GM23248 (cell line): ENCODE measurements at places on chromosomes 3 and 15.

- no peak for DNase-seq
Observed at GRCh38 chr3:30547716-30548115, 58.7 kb upstream of the TGFBR2 start.

- DNase-seq: no peak
Observed at GRCh38 chr15:54373332-54373731, 395.1 kb downstream of the UNC13C start.

DNA sequence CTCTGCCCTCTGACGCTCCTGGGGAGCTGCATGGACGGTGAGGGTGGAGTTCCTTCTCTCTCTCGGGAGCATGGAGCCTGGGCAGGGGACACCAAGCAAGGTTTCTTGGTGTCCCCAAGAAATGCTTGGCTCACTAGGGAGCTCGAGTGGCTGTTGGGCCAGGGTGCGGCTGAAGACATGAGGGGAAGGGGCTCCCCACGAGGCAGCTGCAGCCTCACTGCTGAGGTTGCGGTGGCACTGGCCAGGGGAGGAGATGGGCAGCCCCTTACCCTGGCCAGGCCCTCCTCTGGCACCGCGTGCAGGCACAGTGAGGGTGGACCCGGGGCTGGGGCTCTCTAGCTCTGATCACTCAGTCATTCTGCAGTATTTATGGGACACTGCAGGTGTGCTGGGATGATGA, 43.5 kb upstream of the SLC41A3 start:
- no peak for DNase-seq

GRCh38 chr15:55060836-55061235, 135.9 kb downstream of the RSL24D1 start:
- DNase-seq: no peak

DNA sequence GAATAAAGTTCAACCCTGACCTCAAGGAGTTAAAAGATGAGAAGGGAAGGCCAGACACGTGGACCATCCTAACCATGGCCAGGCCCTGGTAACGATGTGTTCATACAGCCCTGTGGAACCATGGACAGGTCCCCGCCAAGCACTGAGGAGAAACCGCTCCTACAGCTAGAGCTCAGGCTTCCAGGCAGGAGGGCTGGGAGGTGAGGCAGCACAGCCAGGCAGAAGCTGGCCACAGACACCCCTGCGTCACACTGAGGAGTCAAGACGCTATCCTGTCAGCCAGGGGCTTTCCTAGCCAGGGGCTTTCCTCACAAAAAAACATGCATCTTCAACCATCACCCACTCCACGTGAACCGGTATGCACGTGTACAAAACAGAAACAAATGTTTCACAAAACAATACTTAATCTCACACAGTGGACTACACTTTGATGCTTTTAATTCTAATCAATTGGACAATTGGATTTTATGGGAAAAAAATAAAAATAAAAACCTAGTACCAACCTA, 73.2 kb downstream of the TBC1D2B start:
- no peak for DNase-seq

- DNase-seq: no peak
Observed at GRCh38 chr3:23653647-23654525, 151.9 kb upstream of the UBE2E1 start.

- DNase-seq: peak; percentile 44
Observed at GRCh38 chr3:187777331-187777941, 32.2 kb upstream of the BCL6 start.

GRCh38 chr3:9808345-9809037, 1.6 kb upstream of the TTLL3 start:
- peak; percentile 66 for DNase-seq

DNA sequence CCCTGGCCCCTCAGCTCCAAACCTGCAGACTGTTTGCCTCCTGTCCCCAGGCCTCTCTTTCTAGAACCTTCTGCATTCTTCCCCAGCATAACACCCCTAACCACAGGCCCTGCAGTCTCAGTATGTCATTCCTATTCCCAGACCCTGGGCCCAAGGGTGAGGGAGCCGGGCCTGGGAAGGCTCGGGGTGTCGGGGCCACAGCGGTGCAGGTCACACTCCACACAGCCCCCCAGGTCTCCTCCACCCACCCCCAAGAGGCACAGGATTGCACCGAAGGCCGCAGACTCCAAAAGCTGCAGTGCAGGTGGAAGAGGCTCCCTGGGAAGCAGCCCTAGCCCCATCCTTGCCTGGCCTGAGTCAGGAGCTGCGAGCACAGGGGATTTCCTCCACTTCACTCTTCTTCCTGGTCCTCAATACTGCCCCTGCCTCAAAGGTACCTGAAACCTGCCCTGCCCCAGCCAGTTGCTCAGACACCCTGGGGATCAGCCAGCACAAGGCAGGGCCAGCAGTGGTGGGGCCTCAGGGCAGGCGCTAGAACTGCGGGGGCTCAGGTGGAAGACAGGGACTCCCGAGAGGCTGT, 31.1 kb downstream of the TNK2 start:
- no peak for DNase-seq

DNA sequence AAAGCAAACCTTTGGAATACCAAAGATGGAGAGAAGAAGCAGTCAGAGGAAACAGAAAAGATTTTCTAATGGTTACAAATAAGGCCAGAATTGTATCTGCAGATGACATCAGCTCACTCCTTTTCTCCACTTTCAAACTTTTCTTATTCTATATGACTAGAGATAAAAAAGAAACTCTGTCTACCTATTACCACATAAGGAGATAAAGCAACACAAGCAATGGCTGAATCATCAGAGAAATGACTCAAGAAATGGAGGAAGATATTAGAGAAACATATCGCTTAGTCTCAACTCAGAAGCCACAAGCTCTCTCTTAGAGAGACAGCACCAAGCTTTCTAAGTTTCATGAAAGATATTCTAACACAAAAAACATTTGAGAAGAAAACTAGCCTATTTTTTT, 784.0 kb downstream of the ZPLD1 start:
- DNase-seq: no peak

DNA sequence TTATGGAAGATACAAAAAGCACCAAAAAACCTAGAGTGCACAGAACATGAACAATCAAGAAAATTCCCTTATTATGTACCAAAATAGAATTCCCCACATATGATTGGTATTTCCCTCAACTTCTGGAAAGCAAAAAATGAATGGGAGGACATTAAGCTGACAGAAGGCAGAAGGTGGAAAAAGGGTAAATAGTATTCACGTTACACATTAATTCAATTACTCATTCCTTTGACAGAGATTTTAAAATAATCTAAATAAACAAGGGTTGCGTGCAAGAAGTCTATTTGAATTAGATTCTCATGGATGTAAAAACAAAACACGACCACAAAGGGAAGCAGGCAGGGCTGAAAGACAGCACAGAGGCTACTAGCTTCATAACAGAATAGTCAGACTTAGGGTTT, 260.5 kb upstream of the ZPLD1 start:
- DNase-seq: peak; percentile 36

DNA sequence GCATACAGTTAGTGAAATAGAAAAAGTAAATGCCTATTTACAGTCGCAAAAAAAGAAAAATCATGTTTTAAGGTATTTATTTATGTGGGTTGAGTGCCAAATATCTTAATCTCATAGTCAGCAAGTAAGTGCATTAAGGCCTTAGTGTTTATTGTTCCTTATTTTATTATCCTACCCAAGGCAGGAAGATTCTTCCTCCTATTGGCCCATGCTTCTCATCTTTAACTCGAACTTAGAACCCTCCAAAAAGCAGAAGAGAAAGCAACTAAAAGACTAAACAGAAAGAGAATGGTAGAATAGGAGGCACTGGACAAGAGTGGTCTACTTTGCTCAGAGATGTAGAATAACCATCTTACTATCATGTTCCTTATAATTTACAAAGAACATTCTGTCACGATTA, 7.5 kb downstream of the RFX7 start:
- no peak for DNase-seq

- peak; percentile 45 for DNase-seq
Observed at GRCh38 chr15:63057468-63058345, 15.2 kb downstream of the TPM1 start.

DNA sequence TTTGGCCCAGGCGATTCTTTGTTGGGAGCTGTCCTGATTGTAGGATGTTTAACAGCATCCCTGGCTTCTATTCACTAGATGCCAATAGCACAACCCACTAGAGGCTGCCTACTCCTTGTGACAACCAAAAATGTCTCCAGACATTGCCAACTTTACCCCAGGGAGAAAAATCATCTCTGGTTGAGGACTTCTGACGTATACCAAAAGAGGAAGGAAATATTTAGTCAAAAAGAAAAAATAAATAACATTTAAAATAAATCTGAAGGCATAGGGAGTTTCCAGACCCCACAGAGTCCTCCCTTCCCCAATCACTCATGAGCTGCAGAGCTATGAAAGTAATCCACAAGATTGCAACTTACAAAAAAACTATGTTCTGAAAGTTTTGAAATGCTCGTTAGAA, 61.0 kb downstream of the MECOM start:
- no peak for DNase-seq

GRCh38 chr3:41848753-41849574, 112.9 kb downstream of the ULK4 start:
- no peak for DNase-seq

DNA sequence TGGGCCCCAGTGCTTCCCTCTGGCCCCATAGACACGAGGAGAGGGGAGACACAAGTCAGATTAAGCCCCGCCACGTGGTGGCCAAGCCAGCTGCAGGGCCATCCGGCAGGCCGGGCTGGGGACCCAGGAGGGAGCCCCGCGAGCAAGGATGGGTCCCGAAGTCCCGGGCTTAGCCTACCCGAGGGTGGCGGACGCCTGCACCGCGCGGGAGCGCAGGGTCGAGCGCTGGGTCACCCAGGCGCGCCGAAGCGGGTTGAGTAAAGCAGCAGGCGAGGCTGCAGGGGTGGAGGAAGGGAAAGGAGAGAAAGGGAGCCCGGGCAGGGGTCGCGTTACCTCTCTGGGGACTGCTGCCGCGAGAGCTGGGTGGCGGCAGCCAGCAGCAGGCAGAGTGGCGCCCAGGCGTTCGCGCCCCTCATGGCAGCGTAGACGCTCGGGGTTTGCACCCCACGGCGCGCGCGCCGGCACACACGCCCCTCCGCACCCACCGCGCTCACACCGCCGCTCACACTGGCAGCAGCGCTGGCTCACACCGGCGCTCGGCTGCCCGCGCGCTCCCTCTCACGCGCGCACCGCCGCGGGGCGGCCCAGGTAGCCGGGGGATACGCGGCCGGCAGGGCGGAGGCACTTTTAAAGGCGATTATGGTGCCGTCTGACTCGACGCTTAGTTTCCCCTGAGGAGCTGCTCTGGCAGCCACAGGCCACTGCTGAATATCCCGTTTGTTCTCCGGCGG, at the start of gene PCOLCE2:
Gene PCOLCE2 (minus strand): TSS at position 603 of the 731 bp plus-strand sequence. CDS start 187 bp downstream, at position 416.
- DNase-seq: peak; percentile 71

DNA sequence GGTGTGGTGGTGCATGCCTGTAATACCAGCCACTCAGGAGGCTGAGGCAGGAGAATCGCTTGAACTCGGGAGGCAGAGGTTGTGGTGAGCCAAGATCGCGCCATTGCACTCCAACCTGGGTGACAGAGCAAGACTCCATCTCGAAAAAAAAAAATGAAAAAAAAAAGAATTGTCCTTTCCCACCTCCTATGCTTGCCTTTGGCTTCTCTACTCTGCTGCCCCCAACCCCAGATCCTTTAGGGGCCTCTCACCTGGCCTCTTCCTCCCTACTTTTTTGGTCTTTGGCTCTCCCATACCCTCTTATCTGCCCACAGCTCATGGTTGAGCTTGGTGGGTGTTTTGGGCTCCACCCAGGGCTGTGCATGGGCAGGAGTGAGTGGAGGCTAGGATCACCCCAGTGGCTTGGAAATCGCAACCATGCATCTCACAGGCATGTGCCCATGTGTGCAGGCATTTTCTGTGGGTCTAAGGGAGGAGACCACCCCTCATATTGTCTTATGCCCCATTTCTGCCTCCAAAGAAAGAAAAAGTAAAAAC, 2.1 kb upstream of the SHISA5 start:
- no peak for DNase-seq

DNA sequence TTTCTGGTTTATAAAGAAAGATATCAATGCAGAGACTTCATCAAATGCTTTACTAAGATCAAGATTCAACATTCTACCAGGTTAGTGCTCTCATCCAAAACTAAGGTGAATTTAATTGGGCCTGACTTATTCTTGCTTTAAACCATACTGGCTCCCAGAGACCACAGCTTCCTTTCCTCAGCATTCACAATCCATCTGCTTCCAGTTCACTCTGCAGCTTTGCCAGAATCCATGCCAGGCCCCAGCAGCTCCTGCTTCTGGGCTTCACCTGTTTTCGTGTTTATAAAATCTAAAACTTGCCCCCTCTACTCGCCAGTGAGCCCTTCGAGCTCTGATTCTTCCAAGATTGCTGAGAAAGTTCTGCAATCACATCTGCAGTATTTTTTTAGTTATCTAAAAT, 2.3 kb downstream of the CPB1 start:
- no peak for DNase-seq

- DNase-seq: no peak
Observed at GRCh38 chr3:66753670-66754069, 244.4 kb upstream of the KBTBD8 start.

- peak; percentile 52 for DNase-seq
Observed at GRCh38 chr3:25021816-25022215, 406.2 kb upstream of the RARB start.

DNA sequence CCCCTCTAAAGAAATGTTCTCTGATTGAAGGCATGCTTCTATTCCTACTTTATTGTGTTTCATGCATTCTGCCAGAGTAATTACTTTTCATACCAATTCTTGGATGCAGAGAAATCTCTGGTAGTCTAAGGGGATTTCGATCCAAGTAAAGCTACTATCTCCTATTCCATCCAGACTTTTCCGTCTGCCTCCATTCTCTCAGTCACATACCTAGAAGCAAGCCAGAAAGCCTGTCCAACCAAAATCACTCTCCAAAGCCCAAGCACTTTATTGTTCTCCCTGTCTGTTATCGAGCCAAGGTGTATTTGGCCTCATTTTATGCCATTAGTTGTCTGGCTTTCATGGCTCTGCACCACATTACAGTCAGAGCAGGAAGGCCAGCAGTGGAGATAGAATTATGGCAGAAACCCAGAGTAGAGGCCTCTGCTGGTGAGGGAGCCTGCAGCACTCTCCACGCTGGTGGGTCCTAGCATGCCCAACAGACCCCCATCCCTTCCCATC, 95.9 kb downstream of the SLC49A4 start:
- DNase-seq: no peak

DNA sequence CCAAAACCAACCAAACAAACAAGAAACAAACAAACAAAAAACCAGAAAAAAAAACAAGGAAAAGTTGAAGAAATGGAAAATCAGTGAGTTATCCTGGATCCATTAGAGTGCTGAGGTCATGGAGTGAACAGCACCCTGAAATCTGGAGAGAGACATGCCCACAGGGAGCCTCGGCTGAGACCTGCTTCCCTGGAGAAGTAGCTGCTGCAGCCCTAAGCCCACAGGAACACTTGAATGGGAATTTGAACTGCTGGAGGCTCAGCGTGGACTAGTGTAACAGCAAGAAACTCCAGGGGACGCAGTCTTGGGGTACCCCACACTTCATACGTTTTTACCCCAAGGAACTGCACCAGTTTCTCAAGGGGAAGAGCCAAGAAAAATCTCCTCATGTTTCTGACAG, 144.1 kb upstream of the UBE3A start:
- no peak for DNase-seq

DNA sequence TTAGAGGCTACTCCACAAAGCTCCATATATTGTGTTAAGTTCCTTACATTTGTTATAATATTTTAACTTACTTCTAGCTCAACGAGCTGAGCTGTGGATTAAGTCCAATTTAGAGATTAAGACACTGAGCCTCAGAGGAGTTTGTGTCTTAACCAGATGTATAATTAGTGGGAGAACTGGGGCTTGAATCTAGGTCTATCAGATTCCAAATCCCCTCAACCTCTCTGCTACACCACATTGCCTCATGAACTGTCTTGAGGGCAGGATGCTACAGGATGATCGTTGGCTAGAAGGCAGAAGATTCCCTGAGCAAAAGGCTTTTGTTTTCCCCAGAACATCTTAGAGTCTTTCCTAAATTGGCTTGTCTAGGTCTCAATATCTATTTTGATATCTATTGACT, 890.8 kb downstream of the NAALADL2 start:
- DNase-seq: no peak
